A549 treated with Hydrocortisone at 1 μM for 4 hours (cell line): ENCODE measurements at places on chromosomes 5 and 9. TPM values are rescaled to one million over a fixed set of nuclear protein-coding genes. Genes with fewer than 3 reads are reported as not detected.

TRIM7 gene
- 29.9 to 42.8 TPM (median 40.5 TPM) in 5 replicates for total RNA-seq

PKD2L2 gene
- total RNA-seq = 0.12 TPM in 1 of 5 replicates, not detected in the others

LCN9 gene
- total RNA-seq = 0.13 to 0.16 TPM in 2 of 5 replicates, not detected in the others

ORM1 gene
- total RNA-seq = 0.16 TPM in 1 of 5 replicates, not detected in the others

PDE6A gene
- total RNA-seq = 0.22 to 0.32 TPM (median 0.25 TPM) in 5 replicates

FOXD4L6 gene
- total RNA-seq = 0.06 to 0.07 TPM in 2 of 5 replicates, not detected in the others

TRIM36 gene
- 1.8 to 2.2 TPM (median 2.2 TPM) in 5 replicates for total RNA-seq

CA9 gene
- 4.3 to 7.6 TPM (median 7.1 TPM) in 5 replicates for total RNA-seq

GZMA gene
- total RNA-seq = not detected in 5 replicates

P4HA2 gene
- total RNA-seq = 46.6 to 60.7 TPM (median 53.1 TPM) in 5 replicates

RETREG1 gene
- 2.6 to 4.7 TPM (median 3.6 TPM) in 5 replicates for total RNA-seq

GGTA1 gene
- total RNA-seq = not detected in 5 replicates

NXNL2 gene
- total RNA-seq = 0.44 to 1.2 TPM (median 0.74 TPM) in 5 replicates

PRDM9 gene
- 0.03 TPM in 1 of 5 replicates, not detected in the others for total RNA-seq

DDX4 gene
- total RNA-seq = 0.05 to 0.08 TPM in 2 of 5 replicates, not detected in the others

FOXE1 gene
- 3.4 to 4.0 TPM (median 3.7 TPM) in 5 replicates for total RNA-seq

ECM2 gene
- total RNA-seq = 0.09 to 0.17 TPM (median 0.13 TPM) in 5 replicates

DENND4C gene
- total RNA-seq = 13.2 to 23.6 TPM (median 15.9 TPM) in 5 replicates

SPINK4 gene
- not detected in 5 replicates for total RNA-seq

KIF12 gene
- 1.3 to 2.2 TPM (median 1.8 TPM) in 5 replicates for total RNA-seq

FNBP1 gene
- total RNA-seq = 11.5 to 15.1 TPM (median 13.8 TPM) in 5 replicates

CPLANE1 gene
- 2.9 to 5.3 TPM (median 4.7 TPM) in 5 replicates for total RNA-seq

ROR2 gene
- total RNA-seq = 1.1 to 2.0 TPM (median 1.4 TPM) in 5 replicates

SPOCK1 gene
- 9.7 to 26.0 TPM (median 17.6 TPM) in 5 replicates for total RNA-seq

CER1 gene
- not detected in 5 replicates for total RNA-seq

TMEFF1 gene
- 0.83 to 1.2 TPM (median 1.1 TPM) in 5 replicates for total RNA-seq

PCDHGA1 gene
- 0.22 to 0.38 TPM (median 0.31 TPM) in 5 replicates for total RNA-seq

GDA gene
- 0.91 to 1.2 TPM (median 1.2 TPM) in 5 replicates for total RNA-seq

ANKRD33B gene
- 10.0 to 11.4 TPM (median 10.7 TPM) in 5 replicates for total RNA-seq

PPP2R2B gene
- total RNA-seq = 0.03 to 0.11 TPM (median 0.06 TPM) in 5 replicates
